Esophagus squamous epithelium (tissue), 5 donors: ENCODE measurements at places on chromosomes 5 and 9. TPM values are rescaled to one million over a fixed set of nuclear protein-coding genes. Genes with fewer than 3 reads are reported as not detected.

- no peak for DNase-seq
- no peak overlapping the region for H3K4me3 ChIP-seq
- H3K36me3 ChIP-seq = no peaks in the 10 kb centered on the region
These were observed 106.6 kb upstream of the TLE4 start for GRCh38 chr9:79465156-79465555.

DNA sequence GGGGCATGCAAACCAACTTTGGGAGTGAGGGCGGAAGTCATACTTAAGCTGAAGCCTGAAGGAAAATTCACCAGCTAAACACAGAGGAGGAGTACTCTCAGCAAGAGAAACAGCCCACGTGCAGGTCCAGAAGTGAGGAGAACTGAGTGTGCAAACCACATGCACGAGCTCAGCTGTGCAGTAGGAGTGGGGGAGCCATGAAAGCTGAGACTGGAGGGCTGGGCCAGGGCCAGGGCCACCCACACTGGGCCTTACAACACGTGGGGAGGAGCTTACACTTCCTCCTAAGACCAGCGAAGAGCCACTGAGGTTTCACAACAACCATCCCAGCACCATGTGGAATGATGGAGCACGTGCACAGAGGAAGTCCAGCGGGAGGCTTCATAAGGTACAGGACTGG, 9.3 kb upstream of the WWC1 start:
- no peak overlapping the region for H3K4me3 ChIP-seq
- no peaks in the 10 kb centered on the region for H3K4me1 ChIP-seq
- DNase-seq = no peak
- H3K36me3 ChIP-seq = no peaks in the 10 kb centered on the region

DNA sequence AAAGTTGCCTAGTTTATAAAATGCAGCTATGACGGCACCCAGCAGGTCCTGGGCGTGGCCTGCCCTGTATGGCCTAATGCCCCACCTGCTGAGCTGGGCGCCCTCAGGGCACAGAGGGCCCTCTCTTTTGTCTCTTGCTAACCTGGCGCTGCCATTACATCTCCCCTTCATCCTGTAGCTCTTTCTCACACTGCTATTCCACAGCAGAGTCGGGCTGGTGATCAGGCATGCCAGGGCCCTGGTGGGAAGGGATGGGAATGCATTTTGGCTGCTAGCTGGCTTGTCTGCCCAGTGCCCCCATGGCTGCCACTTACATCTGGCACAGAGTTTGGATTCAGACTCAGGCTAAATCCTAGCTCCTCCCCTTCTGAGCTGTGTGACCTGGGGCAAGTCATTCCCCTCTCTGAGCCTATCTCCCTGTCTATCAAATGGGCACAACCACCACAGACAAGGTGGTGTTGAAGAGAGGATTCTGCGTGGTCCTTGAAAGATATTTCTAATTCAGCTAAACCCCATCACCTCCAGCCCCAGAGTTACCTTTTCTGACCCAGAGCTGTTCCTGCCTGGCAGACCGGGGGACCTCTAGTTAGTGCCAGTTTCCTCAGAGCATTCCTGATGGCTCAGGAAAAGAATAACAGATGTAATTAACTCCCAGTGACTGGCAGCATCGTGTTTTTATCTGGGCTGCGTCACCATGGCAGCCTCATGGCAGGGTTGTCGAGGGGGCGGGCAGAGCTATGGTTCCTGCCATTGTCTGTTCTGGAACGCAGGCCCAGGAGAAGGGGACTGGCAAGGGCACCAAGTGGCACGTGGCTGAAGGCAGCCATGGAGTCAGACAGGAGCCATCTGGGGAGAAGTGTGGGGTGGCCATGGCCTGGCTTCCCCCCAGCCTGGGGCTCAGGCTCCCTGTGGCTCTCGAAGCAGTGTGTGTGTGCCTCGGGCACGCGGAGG, 6.3 kb downstream of the PRR7 start:
- H3K4me1 ChIP-seq = peaks cover 42% of the 10 kb centered on the region
- no peak overlapping the region for H3K4me3 ChIP-seq
- H3K27ac ChIP-seq = peak overlapping the region; percentile 77
- no peaks in the 10 kb centered on the region for H3K36me3 ChIP-seq
- DNase-seq = no peak

GRCh38 chr5:117759849-117760499, 1185.4 kb upstream of the SEMA6A start:
- peak overlapping the region; percentile 61 for H3K27ac ChIP-seq
- H3K27me3 ChIP-seq = no peaks in the 10 kb centered on the region
- peak overlapping the region; percentile 29 for H3K4me3 ChIP-seq
- no peak for DNase-seq

The FAM151B gene
- 0.92 TPM for total RNA-seq

The IFNE gene
- total RNA-seq = 2.4 TPM
